H9 (cell line): ENCODE measurements at places on chromosomes 1 and 21. TPM values are rescaled to one million over a fixed set of nuclear protein-coding genes. Genes with fewer than 3 reads are reported as not detected.

Gene WDR77
- total RNA-seq: 70.9 and 74.2 TPM in 2 replicates

DNA sequence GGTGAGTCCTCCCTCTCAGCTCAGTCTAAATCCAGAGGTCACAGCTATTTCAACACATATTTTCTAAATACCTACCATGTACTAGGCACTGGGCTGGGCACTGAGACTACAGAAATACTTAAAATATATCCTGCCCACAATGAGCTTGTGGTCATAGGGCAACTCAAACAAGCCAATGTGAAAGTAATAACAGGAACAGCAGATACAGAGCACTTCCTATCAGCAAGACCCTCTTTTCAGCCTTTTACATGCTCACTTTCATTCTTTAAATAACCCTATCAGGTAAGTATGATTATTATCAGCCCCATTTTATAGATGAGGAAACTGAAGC lies 71.9 kb downstream of the CD34 start:
- no peaks in the 10 kb centered on the region for H3K4me1 ChIP-seq
- H3K36me3 ChIP-seq: no peaks in the 10 kb centered on the region
- DNase-seq: no peak
- no peak overlapping the region for H3K4me3 ChIP-seq
- no peaks in the 10 kb centered on the region for H3K27me3 ChIP-seq
- H3K27ac ChIP-seq: no peak overlapping the region

Gene IFI44L
- total RNA-seq: not detected in 2 replicates

- H3K27ac ChIP-seq: no peak overlapping the region
- no peaks in the 10 kb centered on the region for H3K36me3 ChIP-seq
- H3K27me3 ChIP-seq: no peaks in the 10 kb centered on the region
Measured at GRCh38 chr1:97787231-97787630, 133.6 kb downstream of the DPYD start.

- H3K36me3 ChIP-seq: no peaks in the 10 kb centered on the region
- no peaks in the 10 kb centered on the region for H3K27me3 ChIP-seq
- DNase-seq: peak; percentile 49
- H3K4me3 ChIP-seq: no peak overlapping the region
Measured at GRCh38 chr1:29736582-29737188, 500.4 kb downstream of the PTPRU start.

GRCh38 chr1:48206371-48206770 lies 16.1 kb upstream of the SLC5A9 start:
- H3K4me1 ChIP-seq: peaks cover 2% of the 10 kb centered on the region; the same call in 1 of the 2 replicates
- no peak overlapping the region for H3K27ac ChIP-seq
- H3K36me3 ChIP-seq: no peaks in the 10 kb centered on the region
- H3K4me3 ChIP-seq: no peak overlapping the region
- H3K27me3 ChIP-seq: no peaks in the 10 kb centered on the region

GRCh38 chr1:243933495-243933894 lies 83.5 kb upstream of the AKT3 start:
- no peaks in the 10 kb centered on the region; the same call in 1 of the 2 replicates for H3K4me1 ChIP-seq
- no peak for DNase-seq
- peaks cover 2% of the 10 kb centered on the region; the same call in 1 of the 2 replicates for H3K36me3 ChIP-seq
- H3K4me3 ChIP-seq: no peak overlapping the region
- H3K27me3 ChIP-seq: no peaks in the 10 kb centered on the region
- H3K27ac ChIP-seq: no peak overlapping the region

- H3K36me3 ChIP-seq: no peaks in the 10 kb centered on the region; the same call in 1 of the 2 replicates
- H3K4me1 ChIP-seq: peaks cover 13% of the 10 kb centered on the region; the same call in 1 of the 2 replicates
- H3K27ac ChIP-seq: no peak overlapping the region
- no peaks in the 10 kb centered on the region for H3K27me3 ChIP-seq
Measured at GRCh38 chr1:243733670-243734307, 116.3 kb downstream of the AKT3 start.

DNA sequence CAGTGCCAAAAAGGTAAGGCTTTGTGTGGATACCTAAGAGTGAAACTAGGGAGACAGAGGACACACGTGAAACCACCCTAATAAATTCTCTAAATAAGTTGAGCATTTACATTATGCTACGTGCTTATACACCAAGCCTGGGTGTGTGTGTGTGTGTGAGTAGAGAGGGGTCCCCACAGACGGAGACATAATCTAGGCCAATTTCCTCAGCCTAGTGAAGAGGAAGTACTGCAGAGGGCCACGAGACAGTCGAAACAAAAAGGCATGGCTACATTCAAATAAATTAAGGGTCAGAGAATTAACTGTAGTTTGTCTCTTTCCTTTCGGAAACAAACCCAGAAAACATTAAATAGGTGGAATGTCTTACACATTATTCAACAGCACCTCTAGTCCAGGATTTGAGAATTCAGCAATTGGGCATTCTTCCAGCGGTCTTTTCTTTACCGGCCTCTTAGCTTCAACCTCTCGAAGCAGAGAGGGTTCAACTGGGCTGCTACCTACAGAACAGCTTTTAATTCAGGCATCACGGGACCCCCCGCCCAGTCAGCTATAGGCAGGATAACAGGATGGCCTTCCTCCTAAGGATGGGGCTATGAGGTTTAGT lies 75.0 kb downstream of the DESI2 start:
- no peak for DNase-seq
- peaks cover 4% of the 10 kb centered on the region; the same call in 1 of the 2 replicates for H3K4me1 ChIP-seq
- no peaks in the 10 kb centered on the region for H3K27me3 ChIP-seq
- no peaks in the 10 kb centered on the region for H3K36me3 ChIP-seq

Gene RAB3B
- 28.5 and 30.6 TPM in 2 replicates for total RNA-seq

GRCh38 chr1:11654137-11654938 lies at the start of the genes FBXO2 and FBXO44:
Gene FBXO2, minus strand, starts transcription at chr1:11654429. Its CDS starts 89 bp downstream, at chr1:11654340.
Gene FBXO44, plus strand, starts transcription at chr1:11654877. Its CDS starts 959 bp downstream, at chr1:11655836.
- no peaks in the 10 kb centered on the region; the same call in 1 of the 2 replicates for H3K4me1 ChIP-seq
- peaks cover 22% of the 10 kb centered on the region for H3K36me3 ChIP-seq
- H3K27ac ChIP-seq: no peak within 1 kb of the TSS
- peak within 1 kb of the TSS; percentile 85 for H3K4me3 ChIP-seq
- H3K27me3 ChIP-seq: no peaks in the 10 kb centered on the region; the same call in 1 of the 2 replicates

- no peaks in the 10 kb centered on the region for H3K36me3 ChIP-seq
- no peak overlapping the region for H3K27ac ChIP-seq
- no peak for DNase-seq
- H3K27me3 ChIP-seq: peaks cover 8% of the 10 kb centered on the region; the same call in 1 of the 2 replicates
Measured at GRCh38 chr1:11474826-11475225, 4.1 kb upstream of the DISP3 start.

DNA sequence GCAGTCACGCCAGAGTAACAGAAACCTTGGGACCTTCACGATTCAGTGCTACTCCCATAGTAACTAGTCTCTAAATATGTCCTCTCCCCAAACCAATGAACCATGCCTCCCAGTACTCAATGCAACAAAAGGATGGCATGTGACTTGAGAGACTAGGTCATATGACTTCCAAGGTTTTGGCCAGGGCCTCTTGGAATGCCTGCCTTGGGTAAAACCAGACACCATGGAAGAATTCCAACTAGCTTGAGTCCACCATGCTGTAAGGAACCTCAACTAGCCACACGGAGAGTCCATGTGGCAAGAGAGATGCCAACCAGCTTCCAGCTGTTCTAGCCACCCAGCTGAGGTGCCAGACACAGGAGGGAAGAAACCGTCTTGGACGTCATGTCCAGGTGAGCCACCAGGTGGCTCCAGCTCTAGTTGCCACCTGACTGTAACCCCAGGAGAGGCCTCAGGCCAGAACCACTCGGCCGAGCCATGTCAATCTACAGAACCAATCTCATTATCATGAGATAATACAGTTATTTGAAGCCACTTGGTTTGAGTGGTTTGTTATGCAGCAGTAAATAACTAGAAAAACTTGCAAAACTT lies 115.0 kb downstream of the SYF2 start:
- DNase-seq: peak; percentile 71
- H3K4me3 ChIP-seq: no peak overlapping the region
- no peaks in the 10 kb centered on the region for H3K36me3 ChIP-seq
- no peak overlapping the region for H3K27ac ChIP-seq

- H3K4me3 ChIP-seq: no peak overlapping the region
- H3K4me1 ChIP-seq: no peaks in the 10 kb centered on the region
- no peak for DNase-seq
- H3K36me3 ChIP-seq: no peaks in the 10 kb centered on the region
- no peak overlapping the region for H3K27ac ChIP-seq
Measured at GRCh38 chr1:175174309-175175102, 18.1 kb downstream of the KIAA0040 start.

GRCh38 chr1:46002551-46003150 lies 129.8 kb downstream of the PIK3R3 start:
- H3K36me3 ChIP-seq: peaks cover 26% of the 10 kb centered on the region
- no peaks in the 10 kb centered on the region for H3K4me1 ChIP-seq
- DNase-seq: peak; percentile 7
- H3K4me3 ChIP-seq: no peak overlapping the region
- no peak overlapping the region for H3K27ac ChIP-seq

Gene DNAH14
- 38.2 and 39.7 TPM in 2 replicates for total RNA-seq

Gene MROH9
- total RNA-seq: not detected in 2 replicates

Gene GPR37L1
- total RNA-seq: 0.11 TPM in 2 replicates

Gene AUNIP
- total RNA-seq: 22.0 and 22.2 TPM in 2 replicates

Gene PLA2G2C
- not detected in 2 replicates for total RNA-seq

DNA sequence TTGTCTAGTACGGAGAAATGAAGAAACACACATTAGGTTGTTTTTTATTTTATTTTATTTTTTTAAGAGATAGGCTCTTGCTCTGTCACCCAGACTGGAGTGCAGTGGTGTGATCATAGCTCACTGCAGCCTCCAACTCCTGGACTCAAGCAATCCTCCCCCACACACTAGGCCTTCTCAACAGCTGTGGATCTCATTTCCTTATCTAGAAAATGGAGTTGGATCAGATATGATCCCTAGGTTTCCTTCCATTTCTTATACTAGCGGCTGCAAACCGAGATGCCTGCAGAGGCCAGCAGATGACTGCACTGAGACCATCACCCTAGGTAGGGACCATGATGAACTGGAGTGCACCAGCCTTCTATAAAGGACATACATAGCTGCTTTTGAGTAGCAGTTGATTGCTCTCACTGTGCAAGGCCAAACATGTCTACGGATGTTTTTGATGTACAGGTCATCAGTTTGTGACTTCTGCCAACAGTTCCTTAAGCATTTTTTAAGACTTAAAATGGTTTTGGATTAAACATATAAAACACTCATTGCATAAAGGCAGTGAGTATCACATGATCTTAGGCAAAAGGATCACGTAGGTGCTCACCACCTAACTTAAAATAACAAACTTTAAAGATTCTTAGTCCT lies 11.4 kb upstream of the KLHL12 start:
- no peak for DNase-seq
- H3K27ac ChIP-seq: no peak overlapping the region
- no peaks in the 10 kb centered on the region for H3K4me1 ChIP-seq
- no peaks in the 10 kb centered on the region for H3K27me3 ChIP-seq
- H3K36me3 ChIP-seq: peaks cover 31% of the 10 kb centered on the region

DNA sequence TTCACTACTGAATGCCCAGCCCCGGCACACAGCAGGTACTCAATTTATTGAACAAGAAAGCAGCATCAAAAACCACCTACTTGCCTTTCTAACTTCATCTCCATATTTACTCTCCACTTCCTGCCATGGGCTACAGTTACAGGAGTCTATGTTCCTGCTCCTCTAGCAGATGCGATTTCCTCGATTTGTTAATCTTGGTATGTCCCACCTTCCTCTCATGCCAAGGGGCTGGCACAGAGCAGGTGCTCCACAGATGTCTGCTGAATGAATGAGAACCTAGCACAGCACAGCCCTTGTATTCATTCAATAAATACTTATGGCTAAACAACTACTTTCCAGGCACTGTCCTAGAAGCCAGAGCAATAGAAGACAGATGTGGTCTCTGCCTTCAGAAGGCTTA lies 12.2 kb downstream of the PAFAH2 start:
- H3K4me1 ChIP-seq: no peaks in the 10 kb centered on the region
- no peaks in the 10 kb centered on the region for H3K27me3 ChIP-seq
- peaks cover 13% of the 10 kb centered on the region; the same call in 2 of the 3 replicates for H3K36me3 ChIP-seq
- no peak overlapping the region for H3K4me3 ChIP-seq
- H3K27ac ChIP-seq: no peak overlapping the region

DNA sequence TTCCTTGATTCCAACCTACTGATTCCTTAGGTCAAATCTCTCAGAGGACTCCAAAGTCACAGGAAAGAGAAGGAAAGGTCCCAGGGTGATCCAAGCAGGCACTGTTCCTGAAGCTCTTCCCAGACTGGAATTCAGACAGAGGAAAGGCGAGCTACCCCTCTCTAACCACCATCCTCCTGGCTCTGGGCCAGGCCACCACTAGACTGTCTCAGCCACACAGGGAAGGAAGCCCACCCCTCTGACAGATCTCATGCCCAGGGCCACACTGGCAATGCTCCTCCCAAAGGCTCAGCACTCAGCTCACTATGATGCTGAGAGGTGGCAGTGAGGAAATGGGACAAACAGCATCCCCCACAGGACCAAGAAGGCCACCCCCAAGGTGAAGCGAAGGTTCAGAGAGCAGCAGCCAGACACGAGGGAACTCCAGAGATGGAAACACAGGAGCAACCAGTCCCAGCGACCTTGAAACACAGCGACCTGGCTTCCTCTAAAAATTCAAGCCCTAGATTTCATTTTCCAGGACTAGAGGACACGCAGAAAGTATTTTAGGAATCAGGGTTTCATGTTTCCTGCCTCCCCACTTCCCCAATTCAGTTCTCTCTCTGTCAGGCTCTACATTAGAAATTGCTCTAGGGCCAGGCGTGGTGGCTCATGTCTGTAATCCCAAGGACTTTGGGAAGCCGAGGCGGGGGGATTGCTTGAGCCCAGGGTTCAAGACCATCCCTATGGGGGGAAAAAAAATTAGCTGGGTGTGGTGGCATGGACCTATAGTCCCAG lies 18.8 kb downstream of the PIK3C2B start:
- no peaks in the 10 kb centered on the region for H3K27me3 ChIP-seq
- peaks cover 2% of the 10 kb centered on the region; the same call in 1 of the 3 replicates for H3K36me3 ChIP-seq
- DNase-seq: no peak
- no peak overlapping the region for H3K27ac ChIP-seq

DNA sequence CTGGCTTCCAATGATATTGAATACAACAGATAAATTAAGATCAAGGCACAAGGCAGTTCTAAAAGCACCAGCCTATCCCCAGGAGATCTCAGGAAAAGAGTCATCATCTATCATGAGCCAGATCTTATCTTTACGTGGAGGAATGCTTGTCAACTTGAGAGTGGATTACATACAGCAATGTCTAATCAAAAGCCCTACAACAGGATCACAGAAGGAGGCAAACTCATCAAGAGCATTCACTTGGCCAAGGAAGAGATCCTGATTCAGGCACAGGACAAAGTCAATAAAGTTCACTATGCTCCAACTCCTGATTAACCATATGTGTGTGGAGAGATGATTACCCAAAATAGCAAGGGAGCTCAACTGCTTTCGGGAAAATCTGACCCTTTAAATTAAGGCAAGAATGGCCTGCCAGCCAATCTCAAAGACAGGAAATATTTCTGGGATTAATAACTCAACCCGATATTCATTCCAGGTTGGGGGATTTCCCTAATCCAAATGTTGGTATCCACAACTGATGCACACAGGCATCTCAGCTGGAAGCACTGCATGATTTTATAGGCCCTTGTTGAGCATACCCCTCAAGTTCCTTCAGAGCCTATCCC lies 33.7 kb downstream of the TBX15 start:
- H3K27ac ChIP-seq: no peak overlapping the region
- no peaks in the 10 kb centered on the region; the same call in 1 of the 2 replicates for H3K4me1 ChIP-seq
- H3K27me3 ChIP-seq: no peaks in the 10 kb centered on the region
- H3K4me3 ChIP-seq: no peak overlapping the region
- no peak for DNase-seq

DNA sequence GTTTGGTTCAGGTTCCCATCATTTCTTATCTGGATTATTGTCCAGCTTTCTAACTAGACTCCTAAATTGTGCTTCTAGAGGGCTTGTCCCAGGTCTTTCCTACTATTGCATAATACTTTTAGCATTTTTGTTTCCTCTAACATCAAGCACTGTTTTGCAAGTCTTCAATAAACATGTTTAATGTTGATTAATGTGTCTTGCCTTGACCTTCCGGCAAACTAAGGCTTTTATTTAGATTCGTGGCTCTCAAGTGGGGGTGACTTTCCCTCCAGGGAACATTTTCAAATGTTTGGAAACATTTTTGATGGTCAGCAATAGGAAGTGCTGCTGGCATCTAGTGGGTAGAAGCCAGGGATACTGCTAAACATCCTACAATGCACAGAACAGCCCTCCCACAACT lies 90.7 kb downstream of the RPE65 start:
- H3K36me3 ChIP-seq: no peaks in the 10 kb centered on the region
- H3K27ac ChIP-seq: no peak overlapping the region
- H3K4me3 ChIP-seq: no peak overlapping the region
- no peaks in the 10 kb centered on the region for H3K27me3 ChIP-seq

Gene LORICRIN
- not detected in 2 replicates for total RNA-seq
